ENCODE measurements at places on chromosomes 2 and 18.
A peak's percentile ranks its signal among the peaks of the same experiment; 100 is the strongest.

DNA sequence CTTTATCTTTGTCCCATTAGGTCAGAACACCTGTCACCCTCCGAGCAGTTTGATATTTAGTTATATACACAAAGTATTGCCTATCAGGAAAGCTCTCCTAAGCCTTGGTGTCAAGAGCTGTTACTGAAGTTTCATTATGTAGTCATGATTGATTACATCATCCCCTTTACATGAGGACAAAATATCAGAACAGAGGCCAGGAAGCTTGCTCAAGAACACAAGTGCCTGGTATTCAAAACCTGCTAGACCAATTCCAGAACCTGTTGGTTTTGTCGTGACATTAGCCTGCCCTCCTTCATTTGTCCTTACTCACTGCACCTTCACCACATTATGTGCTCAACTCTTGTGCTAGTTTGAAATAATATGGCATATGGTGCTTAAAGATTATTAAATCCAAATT, 377.1 kb downstream of the CDH19 start:
- no peak for DNase-seq

GRCh38 chr2:230413479-230413878, 2.5 kb upstream of the SP100 start:
- DNase-seq = no peak

DNA sequence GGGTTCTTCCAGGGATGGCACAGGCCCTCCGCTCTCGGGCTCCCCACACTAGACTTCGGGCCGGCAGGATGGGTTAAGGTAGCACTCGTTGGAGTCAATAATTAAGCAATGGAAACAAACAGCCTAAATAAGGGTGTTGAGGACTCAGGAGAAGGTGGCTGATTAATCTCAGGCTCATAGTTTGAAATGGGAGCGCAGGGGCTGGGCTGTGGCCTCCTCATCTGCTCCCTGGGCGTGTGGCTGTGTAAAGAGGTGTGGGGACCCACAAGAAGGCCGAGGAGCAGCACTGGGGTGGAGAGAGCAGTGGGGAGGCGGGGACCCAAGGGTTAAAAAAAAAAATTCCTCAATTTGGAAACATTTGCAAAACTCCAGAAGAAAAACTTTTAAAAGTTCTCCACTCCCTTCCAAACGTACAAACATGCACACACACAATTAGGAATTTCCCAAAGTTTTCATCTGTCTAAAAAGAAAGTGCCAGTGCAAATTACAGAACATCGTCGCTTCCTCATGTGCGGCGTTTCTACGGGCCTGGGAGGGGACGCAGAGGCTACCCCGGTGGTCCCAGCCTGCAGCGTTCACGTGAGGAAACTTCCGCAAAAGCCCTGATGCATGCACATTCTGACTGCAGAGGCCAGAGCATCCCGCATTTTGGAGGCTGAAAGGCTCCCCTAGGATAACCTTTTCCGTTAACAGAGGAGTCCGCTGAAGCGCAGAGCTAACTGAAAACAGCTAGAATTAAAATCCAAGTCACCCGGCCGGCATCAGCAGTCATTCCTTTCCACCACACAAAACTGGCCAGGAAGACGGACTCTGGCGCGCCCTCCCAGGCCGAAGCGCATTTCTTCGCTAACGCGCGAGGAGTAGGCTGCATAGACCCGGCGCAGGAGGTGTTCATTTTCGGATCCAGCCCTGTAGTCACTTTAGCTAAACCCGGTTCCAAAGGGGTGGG, 1.0 kb upstream of the TUBB6 start:
- no peak for DNase-seq

GRCh38 chr2:96656540-96656939, 14.0 kb downstream of the FER1L5 start:
- DNase-seq = no peak

GRCh38 chr2:132984731-132985130, 314.7 kb upstream of the LYPD1 start:
- no peak for DNase-seq

- no peak for DNase-seq
These were observed 1178.5 kb upstream of the ACVR2A start for GRCh38 chr2:146666340-146666739.

DNA sequence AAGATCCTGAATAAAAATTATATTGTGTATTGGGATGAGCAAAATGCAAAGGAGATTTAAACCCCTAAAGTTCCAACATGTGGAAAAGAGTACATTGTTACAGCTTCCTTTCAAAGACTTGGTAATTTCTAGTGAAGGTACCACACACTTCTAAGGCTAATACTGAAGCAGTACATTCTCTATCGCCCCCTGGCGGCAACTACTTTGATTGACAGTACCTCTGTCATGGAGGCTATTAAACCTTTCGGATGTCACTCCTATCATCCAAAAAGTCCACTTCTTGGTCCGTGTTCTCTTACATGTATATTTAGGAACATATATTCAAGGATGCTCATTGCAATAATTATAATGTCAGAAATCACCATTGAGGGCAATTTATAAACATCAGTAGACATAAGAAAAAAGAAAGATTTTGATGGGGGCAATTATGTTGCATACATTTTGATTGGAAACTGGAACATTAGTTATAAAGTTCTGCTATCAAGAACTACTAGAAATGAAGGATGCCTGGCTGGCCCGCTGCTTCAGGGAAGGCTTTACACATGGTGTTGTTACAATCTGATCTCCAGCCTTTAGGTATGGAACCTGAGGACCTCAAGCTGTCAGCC, 601.6 kb downstream of the CPS1 start:
- DNase-seq = peak; percentile 39

DNA sequence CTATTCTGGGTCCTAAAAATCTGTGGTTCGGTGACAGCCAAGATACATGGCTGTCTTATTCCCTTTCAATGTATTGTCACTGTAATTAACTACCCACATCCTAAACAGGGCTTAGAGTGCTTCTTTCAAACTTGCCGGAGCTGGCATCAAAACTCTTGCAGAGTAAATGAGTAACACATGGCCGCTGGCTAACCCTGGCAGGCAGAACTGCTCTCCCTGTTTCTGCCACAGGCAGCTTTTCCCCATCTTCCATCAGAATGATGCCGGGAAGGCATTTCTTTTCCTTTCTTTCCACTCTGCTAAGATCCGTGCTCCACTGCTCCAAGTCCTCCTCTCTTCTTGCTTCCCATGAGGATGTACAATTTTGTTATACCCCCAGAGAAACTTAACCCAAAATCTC, 54.8 kb upstream of the PTPRM start:
- no peak for DNase-seq

DNA sequence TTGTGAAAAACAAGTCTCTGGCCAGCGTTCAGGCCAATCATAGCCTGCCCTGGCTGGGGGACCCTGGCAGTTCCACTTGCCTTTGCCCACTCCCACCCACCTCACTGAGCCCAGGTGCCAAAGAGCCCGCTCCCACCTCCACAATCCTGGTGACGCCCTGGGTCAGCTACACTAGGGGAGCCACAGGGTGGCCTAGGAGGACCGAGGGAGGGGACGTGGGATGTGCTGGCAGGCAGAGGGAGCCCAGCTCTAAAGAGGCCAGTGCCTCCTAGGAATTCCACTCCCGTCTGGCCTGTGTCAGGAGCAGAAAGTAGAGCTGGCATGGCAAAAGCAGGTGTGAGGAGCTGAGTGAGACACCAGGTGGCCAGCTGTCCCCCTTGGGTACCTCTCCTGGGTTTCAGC, 49.3 kb downstream of the TNS1 start:
- DNase-seq = no peak

DNA sequence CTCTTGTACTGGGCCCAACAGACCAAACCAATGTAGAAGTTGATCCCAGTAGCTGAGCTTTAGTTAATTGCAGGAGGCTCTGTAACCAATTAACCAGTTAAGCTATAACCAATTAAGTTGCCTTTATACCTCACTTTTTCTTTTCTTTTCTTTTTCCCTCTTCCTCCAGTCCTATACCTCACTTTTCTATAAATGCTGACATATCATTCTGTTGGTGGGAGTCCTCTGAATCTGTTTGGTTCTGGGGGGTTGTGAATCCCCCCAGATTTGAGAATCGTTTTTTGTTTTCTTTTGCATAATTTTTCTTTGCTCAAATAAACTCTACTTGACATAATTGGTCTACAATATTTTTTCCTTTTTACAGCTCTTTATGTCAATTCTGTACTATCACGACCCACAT, 38.1 kb upstream of the ACMSD start:
- DNase-seq = no peak

GRCh38 chr2:169361706-169362117, 622 bp downstream of the LRP2 start:
- no peak for DNase-seq

GRCh38 chr2:128313091-128313836, 5.4 kb downstream of the HS6ST1 start:
- no peak for DNase-seq

Data from NCI-H446 treated with DMSO at 0.1 percent for 48 hours (cell line).